ENCODE measurements at places on chromosomes 12 and 14.

GRCh38 chr12:48980953-48981756, 3.0 kb downstream of the WNT1 start:
- peak; percentile 41 for DNase-seq

- DNase-seq: no peak
Measured at GRCh38 chr14:32666308-32666707, 272.4 kb upstream of the NPAS3 start.

GRCh38 chr12:29609431-29610215, 112.1 kb upstream of the OVCH1 start:
- no peak for DNase-seq

GRCh38 chr12:44509471-44509870, 366.6 kb downstream of the NELL2 start:
- DNase-seq: no peak

DNA sequence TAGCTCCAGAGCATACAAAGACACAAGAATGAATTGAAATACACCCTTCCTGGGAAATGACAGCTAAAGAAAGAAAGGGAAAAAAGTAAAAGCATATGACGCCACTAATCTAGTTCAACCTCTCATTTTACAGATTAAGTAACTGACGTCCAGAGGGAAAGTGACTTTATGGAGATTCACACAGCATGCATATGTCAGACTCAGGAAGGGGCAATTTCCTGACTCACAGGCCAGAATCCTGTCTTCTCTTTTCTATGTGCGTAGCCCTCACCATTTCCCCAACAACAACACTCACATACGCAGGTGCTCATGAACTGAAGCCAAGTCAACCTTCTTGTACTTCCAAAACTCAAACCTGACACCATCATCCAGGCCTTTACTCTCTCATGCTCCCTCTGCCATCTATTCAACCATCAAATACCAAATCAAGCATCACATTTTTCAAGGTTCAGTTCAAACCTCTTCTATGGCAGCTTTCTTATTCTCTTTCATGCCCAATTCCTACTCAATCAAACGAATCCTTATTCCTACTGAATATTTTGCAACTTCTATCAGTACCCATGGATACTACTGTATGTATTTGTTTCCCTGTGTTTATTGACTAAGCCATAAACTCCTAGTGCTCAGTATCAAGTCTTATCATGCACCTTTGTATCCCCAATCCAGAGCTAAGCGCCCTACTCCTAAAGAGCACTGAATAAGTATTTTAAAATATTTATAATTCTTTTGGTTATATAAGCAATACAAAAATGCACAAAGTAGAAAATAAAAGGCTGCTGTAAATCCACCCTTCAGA, 52.8 kb downstream of the STXBP6 start:
- no peak for DNase-seq

DNA sequence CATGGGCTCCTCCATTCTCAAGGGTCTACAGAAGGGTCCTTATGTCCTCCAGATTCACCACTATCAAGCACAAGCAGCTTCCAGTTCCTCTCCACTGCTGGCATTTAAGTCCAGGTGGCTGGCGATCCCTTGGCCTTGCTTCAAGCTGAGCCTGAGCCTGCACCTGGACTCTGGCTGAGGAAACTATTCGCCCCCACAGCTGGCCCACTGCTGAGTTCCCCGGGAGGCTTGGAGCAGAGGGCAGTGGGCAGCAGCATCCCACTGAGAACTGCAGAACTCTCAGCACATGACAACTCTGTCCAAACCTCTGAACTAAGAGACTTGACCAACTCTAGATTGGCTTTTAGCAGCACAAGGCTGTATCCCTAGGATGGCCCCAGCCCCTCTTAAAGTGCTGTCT, 11.3 kb upstream of the RABGGTA start:
- DNase-seq: no peak

GRCh38 chr14:54890788-54891187, 11.8 kb downstream of the GCH1 start:
- no peak for DNase-seq

GRCh38 chr12:26346736-26347135, 151.4 kb downstream of the SSPN start:
- no peak for DNase-seq

DNA sequence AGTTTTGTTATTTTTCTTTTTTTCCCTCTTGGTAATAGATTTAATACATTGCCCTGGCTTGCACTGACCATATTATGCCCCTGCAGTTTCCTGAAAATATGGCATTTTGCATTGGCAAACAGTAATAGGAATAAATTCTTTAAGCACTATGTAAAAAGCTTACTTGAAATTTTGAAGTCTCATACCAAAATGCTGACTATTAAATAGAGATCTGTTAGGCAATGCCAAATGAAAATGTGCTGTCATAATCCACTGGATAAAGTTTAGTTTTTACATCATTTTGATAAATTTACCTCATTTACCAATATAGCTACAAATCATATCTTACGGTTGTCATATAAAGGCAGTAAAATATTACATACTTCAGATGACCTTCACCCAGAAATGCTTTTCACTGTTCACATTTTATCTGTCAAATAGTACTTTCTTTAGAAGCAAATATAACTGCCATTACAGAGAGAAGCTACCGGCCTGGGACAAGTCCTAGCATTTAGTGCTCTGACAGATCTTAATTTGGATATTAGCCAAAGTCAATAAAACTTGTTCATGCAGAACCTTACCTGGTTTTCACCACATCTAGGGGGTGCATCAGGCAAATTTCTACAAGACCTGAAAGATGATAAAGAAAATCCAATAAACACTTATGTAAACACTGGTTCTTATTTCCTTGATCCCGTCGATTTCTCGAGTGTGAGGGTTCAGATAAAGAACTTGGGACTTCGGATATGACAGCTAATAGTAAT, 212.9 kb downstream of the PAX9 start:
- DNase-seq: no peak

DNA sequence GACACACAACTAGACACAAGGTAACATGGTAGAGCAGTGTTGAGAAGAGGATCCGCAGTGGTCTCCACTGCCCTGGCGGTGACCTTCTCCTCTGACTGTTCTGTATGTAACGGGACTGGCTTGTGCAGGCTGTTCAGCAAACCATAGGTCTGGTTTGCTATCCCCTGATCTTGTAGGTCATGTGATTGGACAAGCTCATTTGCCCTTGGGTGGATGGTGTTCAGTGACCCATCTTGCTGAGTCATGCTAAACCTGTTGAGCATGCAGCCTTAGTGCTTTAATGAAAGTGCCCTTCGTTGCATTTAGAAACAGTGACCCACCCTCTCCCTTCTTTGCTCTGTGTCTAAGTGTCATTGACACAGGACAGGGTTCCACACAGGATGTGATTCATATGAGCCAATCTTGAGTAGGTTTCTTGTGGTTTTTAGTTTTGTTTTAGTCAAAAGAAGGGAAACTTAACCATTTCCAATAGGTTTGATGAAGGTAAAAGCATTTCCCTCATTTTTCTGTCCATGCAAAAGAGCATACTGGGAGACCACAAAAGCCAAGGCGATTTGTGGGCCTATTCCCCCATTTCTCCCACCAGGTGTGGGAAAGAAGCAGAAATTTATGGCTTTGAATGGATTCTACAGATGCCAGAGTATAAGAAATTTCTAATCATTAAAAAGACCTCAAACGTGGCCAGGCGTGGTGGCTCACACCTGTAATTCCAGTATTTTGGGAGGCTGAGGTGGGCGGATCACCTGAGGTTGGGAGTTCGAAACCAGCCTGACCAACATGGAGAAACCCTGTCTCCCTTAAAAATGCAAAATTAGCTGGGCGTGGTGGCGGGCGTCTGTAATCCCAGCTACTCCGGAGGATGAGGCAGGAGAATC, 32.6 kb upstream of the HIF1A start:
- DNase-seq: peak; percentile 96

GRCh38 chr12:40224439-40225291, at the start of gene LRRK2:
Gene LRRK2, plus strand, starts transcription at chr12:40224997. Its CDS starts 135 bp downstream, at chr12:40225132.
- peak; percentile 8 for DNase-seq

- no peak for DNase-seq
Measured at GRCh38 chr14:68791902-68792677, 777 bp downstream of the ZFP36L1 start.

- no peak for DNase-seq
Measured at GRCh38 chr12:106037524-106038298, 101.0 kb downstream of the NUAK1 start.

DNA sequence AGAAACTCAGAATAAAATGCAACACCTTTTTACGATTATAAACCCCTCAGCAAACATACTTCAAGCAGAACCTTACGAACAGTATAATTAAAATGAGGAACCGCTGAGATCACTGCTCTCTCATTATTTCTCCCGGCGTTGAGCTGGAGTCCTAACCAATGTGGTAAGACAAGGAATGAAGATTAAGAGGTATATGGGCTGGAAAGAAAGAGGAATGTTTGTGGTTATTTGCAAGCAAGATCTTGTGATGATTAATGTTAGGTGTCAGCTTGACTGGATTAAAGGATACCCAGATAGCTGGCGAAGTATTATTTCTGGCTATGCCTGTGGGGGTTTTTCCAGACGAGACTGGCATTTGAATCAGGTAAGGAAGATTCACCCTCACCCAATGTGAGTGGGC, 10.3 kb upstream of the ZNF84 start:
- no peak for DNase-seq

DNA sequence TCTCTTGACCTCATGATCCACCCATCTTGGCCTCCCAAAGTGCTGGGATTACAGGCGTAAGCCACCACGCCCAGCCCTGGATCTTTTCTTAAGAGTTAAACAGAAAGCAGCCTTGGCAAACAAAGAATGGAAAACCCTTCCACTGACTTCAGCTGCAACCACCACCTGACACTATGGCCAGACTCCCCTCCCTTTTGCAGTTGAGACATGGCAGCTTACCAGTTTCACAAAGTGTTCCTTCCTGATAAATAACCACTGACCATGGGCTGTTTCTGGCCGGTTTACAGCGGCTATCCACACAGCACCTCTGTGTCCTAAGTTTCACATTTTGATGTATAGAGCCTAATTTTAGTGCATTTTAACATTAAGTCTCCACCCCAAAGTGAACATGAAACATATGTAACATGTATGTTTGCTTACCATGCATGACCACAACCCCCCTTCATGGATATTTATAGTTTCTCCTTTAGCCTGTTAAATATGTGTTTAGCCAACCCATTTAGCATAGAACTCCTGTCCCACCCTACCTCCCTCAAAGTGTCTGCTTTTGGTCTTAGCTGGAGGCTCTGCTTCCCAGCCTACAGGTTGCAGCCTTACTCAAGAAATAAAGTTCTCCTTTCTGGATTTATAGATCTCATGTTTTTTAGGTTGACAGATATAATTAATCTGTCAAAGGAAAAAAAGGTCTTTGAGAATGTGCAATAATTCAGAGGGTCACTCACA, 32.7 kb upstream of the RAB21 start:
- DNase-seq: no peak

- no peak for DNase-seq
Measured at GRCh38 chr12:57584690-57585089, 6.3 kb upstream of the PIP4K2C start.

GRCh38 chr12:43444940-43445564, 107.0 kb downstream of the ADAMTS20 start:
- peak; percentile 52 for DNase-seq

DNA sequence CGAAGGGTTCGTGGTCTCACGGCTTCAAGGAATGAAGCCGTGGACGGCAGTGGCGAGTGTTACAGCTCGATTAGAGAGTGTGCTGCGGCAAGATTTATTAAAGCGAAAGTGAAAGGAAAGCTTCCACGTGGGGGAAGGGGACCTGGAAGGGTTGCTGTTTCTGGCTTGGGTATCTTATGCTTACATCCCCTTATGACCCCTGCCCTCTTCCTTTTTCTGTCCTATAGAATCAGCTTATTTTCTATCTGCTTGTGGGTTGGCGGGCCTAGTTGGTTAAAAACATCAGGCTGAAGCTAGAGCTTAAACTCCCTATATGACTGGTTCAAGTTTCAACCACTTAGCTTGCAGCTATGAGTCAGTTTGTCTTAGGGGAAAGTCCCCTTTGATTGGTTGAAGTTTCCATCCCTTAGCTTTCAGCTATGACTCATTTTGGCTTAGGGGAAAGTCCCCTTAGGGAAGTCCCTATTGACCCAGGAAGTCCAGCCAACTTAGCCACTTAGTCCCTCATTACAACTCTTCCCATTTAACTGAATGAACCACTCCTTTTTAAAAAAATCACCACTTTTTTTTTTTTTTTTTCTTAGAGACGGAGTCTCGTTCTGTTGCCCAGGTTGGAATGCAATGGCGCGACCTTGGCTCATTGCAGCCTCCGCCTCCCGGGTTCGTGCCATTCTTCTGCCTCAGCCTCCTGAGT, 1494.7 kb upstream of the TMEM132C start:
- peak; percentile 90 for DNase-seq

DNA sequence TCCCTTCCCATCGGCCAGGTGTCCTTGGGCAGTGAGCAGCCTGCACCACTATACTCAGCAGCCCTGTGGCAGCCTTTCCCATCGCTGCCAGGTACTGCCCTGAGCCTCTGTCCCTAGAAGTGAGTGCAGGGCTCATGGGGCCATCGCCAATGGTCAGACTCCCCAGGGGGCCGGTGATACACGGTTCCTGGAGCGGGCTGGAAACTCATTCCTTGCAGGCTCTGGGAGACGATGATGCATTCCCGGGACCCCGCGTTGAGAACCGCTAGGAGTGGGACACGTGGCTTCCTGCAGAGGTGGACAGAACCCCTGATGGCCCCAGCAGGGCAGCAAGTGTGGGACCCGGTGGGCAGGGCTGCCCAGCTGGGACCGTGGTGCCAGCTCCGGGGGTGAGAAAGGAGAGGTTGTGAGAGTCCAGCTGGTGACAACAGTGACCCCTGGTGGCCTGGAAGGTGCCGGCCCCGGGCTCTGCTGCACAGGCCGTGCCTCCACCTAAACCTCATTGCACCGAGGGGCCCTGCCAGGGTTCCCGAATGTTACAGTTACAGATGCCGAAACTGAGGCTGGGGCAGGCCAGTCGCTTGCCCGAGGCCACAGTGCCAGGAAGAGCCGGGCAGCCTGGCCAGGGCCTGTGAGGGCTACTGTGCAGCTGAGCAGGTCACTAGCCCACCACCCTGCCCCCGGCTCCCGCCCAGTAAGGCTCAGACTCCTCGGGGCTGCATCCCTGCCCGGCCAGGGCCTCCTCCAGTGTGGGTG, 33.8 kb downstream of the FBRSL1 start:
- DNase-seq: peak; percentile 65

DNA sequence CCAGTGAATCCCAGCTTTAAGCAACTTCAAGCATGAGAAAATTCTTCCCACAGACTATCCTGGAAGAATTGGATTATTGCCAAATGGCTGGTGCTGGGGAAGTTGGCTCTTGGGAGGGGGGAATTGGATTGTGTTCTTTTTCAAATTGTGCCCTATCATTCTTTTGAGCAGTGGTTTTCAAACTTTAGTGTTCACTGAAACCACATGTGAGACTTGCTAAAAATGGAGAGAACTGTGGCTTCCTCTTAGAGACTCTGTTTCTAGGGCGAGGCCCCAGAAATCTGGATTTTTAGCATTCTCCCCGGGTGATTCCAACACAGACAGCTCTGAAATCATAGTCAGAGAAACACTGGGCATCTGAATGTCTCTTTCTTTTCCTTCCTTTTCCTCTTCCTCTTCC, 14.3 kb upstream of the OTUB2 start:
- no peak for DNase-seq

DNA sequence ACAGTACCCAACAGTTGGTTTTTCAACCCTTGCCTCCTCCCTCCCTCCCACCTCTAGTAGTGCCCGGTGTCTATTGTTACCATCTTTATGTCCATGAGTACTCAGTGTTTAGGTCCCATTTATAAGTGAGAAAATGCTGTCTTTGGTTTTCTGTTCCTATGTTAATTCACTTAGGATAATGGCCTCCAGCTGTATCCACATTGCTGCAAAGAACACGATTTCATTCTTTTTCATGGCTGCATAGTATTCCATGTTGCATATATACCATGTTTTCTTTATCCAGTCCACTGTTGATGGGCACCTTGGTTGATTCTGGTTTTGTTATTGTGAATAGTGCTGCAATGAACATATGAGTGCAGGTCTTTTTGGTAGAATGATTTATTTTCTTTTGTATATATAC, 631.3 kb downstream of the MED13L start:
- no peak for DNase-seq

All from activated CD4-positive, alpha-beta T cell treated with anti-CD3 and anti-CD28 coated beads, Interleukin-2, amount 50 U/mL, for 16 hours (primary cell).